Osteocyte (in vitro differentiated cells): ENCODE measurements at places on chromosomes 1 and 21. TPM values are rescaled to one million over a fixed set of nuclear protein-coding genes. Genes with fewer than 3 reads are reported as not detected.

Gene TNNI3K
- total RNA-seq: not detected in 2 replicates

Gene BMP8B
- 0.08 TPM in 1 of 2 replicates, not detected in the other for total RNA-seq

Gene KRTAP12-2
- total RNA-seq: not detected in 2 replicates

Gene TFF2
- not detected in 2 replicates for total RNA-seq

Gene SLC2A5
- total RNA-seq: 0.39 TPM in 1 of 2 replicates, not detected in the other

Gene OR2T12
- total RNA-seq: not detected in 2 replicates

Gene MAP3K21
- 0.11 TPM in 1 of 2 replicates, not detected in the other for total RNA-seq

Gene SMCP
- not detected in 2 replicates for total RNA-seq

Gene CD160
- not detected in 2 replicates for total RNA-seq

Gene LINGO4
- not detected in 2 replicates for total RNA-seq
